Astrocyte of the cerebellum (primary cell): ENCODE measurements at places on chromosomes 3 and 15.

DNA sequence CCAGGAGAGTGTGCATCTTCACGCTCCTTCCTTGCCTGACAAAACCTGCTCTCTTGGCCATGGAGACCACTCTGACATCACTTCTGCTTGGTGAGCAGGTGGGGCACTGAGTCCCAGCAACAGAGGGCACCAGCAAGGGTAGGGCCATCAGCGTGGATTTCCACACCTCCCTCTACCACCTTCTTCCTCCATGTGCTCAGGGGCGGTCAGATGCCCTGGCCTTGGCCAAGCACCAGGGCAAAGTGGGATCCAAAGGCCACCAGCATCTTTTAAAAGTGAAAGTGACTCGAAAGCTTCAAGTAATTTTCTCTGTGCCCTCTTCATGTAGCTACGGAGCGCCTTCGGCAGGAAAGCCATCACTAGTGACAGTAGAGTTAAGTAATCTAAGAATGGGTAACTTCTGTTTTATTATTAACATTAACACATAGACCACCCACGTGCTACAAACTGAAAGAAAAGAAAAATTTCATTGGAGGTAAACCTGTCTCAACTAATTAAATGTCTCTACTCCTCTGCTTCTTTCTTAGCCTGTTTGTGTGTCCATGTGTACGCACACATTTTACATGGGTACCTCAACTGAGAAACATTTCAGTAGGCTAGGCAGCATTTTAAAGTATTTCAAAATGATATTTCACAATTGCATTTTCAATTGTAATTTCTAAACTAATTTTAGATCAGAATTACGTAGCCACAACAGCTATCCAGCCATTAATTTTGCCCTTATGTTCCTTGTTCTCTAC, 57.9 kb downstream of the CHSY1 start:
- DNase-seq, result no peak

DNA sequence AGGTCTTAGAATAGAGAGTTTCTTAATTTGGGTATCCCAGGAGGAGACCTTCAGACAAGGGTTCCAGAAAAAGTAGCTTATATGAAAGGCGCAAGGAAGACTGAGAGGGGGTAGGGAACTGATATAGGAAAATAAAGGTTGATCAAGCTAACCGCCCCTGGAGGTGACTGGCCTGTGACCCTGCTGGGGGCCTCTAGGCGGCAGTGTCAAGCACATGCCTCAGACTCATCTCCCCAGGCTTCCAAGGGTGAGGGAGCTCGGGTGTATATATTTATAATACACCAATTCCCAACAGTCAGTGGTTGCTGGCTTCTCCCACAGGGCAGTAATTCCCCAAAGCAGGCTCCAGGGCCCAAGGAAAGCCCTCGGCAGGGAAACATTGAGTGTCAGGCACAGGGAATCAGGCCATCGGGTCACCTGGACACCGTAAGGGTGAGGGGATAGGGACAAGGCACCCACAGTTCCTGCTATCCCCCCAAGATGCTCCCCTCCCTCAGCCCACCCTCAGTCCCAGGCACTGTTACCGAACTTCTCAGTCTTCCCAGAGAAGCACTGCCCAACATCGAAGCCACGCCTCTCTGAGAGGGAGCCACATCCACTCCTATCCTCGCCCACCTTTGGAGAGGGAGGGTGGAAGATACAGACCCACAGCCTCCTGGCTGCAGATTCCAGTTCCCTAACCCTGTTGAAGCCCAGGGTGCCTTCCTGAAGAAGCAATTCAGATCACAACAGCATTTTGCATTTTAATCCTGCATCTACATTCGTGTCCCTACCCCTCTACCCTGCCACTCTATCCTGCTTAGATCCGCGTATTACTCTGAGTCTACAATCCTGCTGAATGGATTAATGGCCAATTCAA, 19.5 kb upstream of the CAV3 start:
- no peak for DNase-seq

GRCh38 chr3:186456731-186457191, 87.4 kb downstream of the CRYGS start:
- no peak for DNase-seq

DNA sequence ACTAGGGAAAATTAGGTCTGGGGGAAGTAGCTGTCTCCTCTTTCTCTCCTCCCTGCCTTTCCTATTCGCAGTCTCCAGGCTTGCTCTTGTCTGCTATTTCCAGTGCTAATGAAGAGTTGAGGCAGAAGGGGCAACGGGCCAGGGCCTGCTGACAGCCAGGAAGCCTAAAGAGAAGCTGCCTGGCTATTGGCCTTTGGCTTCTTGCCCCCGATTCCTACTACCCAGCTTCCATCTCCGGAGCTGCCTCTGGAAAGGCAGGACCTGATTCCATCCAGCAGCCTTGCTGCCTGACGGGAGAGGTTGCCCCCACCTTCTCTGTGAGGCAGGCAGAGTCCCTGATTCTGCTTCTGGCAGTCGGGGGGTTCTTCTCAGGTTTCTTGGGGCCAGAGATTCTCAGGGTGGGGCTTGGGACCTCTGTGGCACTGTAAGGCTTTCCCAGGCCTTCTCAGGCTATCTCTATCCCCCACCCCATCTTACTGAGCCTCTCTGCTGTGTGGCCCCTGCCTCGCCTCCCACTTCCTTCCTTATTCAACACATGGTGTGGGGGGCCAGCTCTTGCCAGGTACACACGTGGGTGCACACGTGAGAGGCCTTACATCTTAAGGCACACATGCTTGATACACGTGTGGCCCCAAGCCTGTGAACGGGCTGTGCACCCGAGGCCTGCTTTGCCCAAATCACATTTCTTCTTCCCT, 18.2 kb upstream of the JMJD7 start:
- DNase-seq, result no peak

DNA sequence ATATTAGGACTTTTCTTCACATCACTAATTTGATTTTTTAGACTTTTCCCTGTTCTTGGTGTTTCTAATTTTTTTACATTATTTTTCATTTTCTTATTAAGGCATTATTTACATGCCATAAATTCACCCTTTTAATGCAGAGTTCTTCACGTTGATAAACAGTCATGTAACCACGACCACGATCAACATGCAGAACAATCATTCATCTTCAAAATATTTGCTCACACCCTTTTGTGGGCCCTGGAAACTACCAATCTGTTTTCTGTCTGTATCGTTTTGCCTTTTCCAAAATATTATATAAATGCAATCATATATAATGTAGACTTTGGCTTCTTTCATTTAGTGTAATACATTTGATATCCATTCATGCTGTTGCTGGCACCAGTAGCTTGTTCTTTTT, 48.7 kb downstream of the ARRDC4 start:
- DNase-seq, result no peak

DNA sequence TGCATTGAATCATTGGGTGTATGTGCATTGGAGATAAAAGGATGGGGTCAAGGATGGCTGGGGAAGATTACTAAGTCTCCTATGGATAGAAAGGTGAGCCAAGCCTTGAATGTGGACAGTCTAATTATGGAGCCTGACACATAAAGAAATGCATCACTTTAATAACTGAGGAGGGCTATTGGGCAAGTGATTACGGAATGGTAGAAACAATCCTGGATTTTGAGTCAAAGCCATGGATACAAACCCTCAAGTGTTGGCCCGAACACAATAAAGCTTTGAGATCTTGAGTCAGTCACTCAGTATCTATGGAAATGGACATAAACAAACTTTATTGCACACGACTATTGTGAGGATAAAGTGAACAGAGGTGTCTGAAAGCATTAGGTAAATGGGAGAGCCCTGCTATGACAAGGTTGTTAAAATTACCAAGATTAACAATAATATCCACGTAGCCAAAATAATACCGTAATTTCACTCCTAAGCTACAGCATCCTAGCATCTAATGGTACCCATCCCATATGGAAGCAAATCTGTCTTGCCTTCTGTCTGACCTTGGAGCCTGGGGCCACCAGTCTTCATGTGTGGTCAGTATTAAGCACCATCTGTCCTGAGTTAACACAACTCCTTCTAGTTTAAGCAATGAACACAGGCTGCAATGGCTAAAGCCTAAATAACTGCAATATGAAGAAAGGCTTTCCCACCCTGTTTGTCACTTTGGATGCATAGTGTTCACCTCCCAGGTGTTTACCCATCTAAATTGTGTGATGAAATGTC, 136.9 kb upstream of the PRICKLE2 start:
- no peak for DNase-seq

- DNase-seq, result peak; percentile 99
Observed at GRCh38 chr3:177615015-177615414, 417.7 kb upstream of the TBL1XR1 start.

DNA sequence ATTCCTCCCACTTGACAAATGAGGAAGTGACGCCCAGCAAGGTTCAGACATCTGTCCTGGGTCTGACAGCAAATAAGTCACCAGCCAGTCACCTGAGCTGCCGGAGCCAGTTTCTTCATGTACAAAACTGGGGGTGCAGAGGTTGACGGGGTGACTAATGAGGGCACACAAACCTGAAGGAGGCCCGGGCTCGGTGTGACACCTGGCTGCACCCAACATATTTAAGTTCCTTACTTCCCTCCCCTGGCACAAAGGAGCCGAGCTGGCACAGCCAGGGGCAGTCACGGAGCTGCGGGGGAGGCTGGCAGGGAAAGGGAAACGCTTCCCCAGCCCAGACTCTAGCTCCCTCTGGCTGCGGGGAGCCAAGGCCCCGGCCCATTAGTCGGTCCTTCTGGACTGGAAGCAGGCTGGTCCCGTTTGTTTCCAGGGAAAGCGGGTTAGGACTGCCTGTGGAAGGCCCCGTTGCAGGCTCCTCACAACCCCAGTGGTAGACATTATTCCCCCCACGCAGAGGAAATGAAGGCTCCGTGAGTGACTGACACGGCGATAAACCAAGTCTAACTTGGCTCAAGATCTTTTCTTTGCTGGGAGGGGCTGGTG, 2.3 kb downstream of the FBXL22 start:
- DNase-seq, result no peak

DNA sequence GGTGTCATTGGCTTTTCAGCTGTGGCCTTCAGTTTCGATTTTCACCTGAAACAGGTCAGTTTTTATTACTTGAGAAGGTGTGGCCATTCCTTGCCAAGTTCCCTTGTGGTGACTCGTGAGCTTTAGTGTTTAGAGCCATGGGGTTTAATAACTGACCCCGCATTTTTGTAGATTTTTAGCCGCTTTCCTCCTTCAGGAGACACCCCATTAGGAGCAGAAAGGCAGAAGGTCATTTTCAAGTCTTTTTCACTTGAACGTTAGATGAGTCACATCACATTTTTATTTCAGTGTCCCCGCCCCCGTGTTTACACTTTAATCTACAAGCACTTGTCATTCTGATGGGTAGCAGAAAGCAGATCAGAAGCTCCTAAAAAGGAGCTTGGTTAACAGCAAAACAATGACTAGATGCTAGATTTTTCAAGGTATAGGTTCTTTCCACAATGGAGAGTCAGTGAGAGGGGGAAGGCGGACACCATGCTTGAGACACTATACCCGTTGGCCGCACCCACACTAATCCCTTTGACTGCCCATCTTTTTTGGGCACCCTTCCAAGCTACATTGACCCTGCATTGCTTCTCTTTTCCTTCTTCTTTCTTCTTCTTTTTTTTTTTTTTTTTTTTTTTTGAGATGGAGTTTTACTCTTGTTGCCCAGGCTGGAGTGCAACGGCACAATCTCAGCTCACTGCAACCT, 132.7 kb downstream of the GHSR start:
- no peak for DNase-seq

DNA sequence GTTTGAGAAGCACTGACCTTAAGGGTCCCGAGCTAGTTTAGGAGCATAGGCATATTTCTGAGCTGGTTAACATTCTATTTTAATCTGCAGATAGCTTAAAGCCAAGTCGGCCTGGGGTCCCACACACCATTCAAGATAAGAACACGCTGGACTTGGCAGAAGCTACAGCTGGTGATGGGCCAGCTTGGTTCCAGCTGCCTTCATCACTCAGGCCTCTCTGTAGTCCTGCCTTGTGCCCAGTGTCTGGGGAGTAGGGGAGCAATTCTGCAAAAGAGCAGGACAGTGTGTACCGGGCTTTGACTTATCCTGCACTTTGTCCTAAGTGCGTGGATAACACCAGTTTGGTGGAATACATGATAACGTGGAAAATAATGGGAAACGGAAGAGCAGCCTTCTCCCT, 164.5 kb downstream of the MEGF11 start:
- DNase-seq, result no peak

DNA sequence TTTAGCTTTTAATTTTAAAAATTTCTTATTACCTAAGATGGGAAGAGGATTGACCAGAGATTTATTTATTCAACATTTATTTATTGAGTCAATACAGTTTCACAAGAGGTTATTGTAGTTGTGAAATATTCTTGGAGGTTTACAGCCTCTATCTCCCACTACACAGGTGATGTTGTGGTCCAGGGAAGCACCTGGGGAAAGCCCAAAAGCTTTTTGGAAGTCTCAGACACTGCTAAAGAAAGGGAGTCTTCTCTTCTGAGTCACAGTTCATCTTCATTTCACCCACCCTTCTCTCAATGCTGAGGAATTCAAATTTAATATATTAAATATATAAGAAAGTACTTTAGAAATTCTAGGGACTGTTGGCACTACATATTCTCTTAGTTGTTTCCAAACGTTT, 41.8 kb downstream of the SERPINI1 start:
- no peak for DNase-seq

- peak; percentile 84 for DNase-seq
Observed at GRCh38 chr3:147423798-147424580, 14.8 kb downstream of the ZIC1 start.

DNA sequence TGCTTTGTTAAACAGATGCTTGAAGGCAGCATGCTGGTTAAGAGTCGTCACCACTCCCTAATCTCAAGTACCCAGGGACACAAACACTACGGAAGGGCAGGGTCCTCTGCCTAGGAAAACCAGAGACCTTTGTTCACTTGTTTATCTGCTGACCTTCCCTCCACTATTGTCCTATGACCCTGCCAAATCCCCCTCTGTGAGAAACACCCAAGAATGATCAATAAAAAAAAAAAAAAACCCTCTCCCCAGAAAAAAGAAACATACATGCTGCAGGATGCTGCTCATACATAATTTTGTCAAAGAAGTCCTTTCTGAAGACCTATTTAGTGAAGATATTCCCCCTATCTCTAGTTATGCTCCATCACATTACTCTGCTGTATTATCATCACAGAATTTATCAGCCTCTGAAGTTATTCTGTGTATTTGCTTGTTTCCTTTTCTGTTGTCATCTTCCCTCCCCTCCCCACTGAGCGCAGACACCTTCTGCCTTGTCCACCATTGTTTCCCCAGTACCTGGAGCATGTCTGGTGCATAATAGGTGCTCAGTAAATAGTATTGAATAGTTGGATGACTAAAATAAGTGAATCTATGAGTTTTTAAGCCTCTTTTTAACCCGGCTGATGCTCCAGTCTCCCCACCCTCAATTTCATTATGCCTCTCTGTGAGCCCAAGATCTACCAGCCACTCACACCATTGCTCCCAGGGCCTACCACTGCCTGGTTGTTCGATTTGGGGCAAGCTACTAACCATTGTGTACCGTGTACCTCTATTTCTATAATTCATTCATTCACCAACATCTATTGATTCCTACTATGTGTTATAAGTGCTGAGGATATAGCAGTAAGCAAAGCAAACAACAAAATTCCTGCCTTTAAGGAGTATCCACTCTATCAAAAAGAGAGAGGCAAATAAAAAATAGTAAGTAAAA, 4.0 kb upstream of the TM4SF1 start:
- no peak for DNase-seq
